ENCODE measurements at places on chromosomes 3 and 15. TPM values are rescaled to one million over a fixed set of nuclear protein-coding genes. Genes with fewer than 3 reads are reported as not detected.

FGD5 gene
- 10.0 TPM for total RNA-seq

GOLGA6L26 gene
- not detected for total RNA-seq

SOX2 gene
- 1.5 TPM for total RNA-seq

SLC28A2 gene
- total RNA-seq: not detected

SYNPR gene
- total RNA-seq: not detected

MESP1 gene
- 0.57 TPM for total RNA-seq

TTC21A gene
- total RNA-seq: 2.5 TPM

GP9 gene
- not detected for total RNA-seq

TRPM1 gene
- 7.0 TPM for total RNA-seq

ANKDD1A gene
- total RNA-seq: 2.7 TPM

ATOSA gene
- 132 TPM for total RNA-seq

CTDSPL gene
- total RNA-seq: 111 TPM

SLC51B gene
- not detected for total RNA-seq

CASR gene
- total RNA-seq: not detected

NOX5 gene
- total RNA-seq: not detected

NRROS gene
- 1.4 TPM for total RNA-seq

SAMMSON gene
- not detected for total RNA-seq

HEMK1 gene
- total RNA-seq: 10.6 TPM

ARHGEF3 gene
- 16.3 TPM for total RNA-seq

GOLGA8T gene
- total RNA-seq: not detected

MAP6D1 gene
- total RNA-seq: 4.9 TPM

GOLGA8Q gene
- 2.0 TPM for total RNA-seq

PRKAR2A gene
- 29.5 TPM for total RNA-seq

All from suprapubic skin (tissue), 4 donors.